ENCODE measurements at places on chromosomes 12 and 14.

DNA sequence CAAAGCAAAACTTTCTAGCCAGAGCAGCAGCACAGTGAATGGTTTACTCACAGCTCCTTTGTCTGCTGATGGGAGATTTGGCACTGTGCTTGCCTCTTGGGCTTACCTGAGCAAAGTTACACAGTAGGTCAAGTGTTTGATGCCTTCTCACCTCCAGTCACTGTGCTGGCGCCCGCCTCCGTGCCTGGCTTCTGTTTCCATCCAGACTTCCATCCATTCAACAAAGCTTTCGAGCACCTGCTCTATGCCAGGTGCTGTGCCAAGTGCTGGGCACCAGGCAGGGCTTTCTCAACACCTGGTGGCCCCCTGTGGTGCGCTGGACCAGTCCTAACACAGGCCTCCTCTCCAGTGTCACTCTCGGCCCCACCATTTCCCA is 199.2 kb upstream of the EEA1 start:
- no peak for DNase-seq

DNA sequence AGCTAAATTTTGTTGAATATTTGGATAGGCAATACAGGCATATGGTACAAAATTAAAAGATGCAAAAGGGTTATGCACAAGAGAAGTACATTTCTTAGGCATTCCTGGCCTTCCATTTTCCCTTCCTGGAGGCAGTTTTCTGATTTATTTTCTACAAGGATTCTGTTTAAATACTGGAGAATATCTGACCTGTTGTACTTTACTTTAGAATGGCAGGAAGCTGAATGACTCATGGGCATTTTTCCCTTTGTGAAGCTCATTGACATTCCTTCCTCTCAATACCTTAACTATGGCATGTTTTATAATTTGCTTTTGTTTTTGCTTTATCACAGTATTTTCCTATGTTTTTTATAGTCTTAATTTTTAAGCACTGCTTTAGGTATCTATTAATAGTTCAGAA is 62.7 kb downstream of the RCOR1 start:
- DNase-seq = no peak

GRCh38 chr14:99327458-99328250 is 55.7 kb upstream of the BCL11B start:
- DNase-seq = no peak

GRCh38 chr12:29226616-29227015 is 77.5 kb downstream of the FAR2 start:
- no peak for DNase-seq

GRCh38 chr12:131616738-131617137 is 94.2 kb upstream of the SFSWAP start:
- no peak for DNase-seq

DNA sequence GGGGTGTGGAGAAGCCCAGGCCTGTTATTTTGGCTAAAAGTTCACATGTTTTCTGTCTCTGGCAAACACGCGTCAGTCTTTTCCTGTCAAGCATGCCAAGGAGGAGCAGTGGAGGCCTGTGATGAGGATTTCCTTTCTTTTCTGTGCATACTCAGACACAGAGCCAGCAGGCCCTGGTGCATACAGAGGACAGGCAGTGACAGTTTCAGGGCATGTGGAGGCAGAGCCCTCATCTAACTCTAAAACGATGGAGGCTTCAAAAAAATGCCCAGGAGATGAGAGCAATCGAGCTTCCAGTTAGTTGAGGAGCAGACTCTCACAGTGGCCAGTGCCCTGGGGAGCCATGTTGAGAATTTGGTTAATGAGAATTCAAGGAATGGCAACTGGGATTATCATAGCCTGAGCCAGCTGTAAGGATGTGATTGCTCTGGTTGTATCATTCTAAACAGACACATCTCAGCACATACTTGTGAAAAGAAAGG is 66.5 kb downstream of the TRAFD1 start:
- no peak for DNase-seq

DNA sequence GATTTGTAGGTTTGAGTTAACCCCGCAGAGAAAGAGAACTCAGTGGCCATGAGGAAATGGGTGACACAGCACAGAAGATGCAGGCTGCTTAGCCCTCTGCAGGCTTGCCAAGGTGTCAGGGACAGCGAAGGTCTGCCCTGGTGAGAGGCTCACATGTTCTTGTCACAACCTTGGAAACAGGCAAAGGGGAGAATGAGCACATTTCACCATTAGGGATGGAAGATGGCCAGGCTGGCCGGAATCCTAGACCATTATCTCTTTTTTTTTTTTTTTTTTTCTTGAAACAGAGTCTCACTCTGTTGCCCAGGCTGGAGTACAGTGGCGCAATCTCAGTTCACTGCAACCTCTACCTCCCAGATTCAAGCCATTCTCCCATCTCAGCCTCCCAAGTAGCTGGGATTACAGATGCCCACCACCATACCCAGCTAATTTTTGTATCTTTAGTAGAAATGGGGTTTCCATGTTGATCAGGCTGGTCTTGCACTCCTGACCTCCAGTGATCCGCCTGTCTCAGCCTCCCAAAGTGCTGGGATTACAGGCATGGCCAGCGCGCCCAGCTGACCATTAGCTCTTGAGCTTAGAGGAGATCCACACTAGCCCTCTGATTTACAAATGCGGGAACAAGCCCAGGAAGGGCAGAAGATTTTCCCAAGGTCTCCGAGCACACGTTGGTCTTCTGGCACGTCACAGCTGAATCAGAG is 34.6 kb downstream of the LTBP2 start:
- DNase-seq = no peak

GRCh38 chr14:50388256-50388931 is 8.3 kb downstream of the CDKL1 start:
- DNase-seq = no peak

GRCh38 chr14:72565149-72565559 is 328.7 kb downstream of the DPF3 start:
- no peak for DNase-seq

- no peak for DNase-seq
Observed at GRCh38 chr12:46775796-46776195, 50.0 kb downstream of the SLC38A4 start.
